Left renal cortex interstitium (tissue), 4 donors: ENCODE measurements at places on chromosomes 7 and 10.

- no peak for DNase-seq
Observed at GRCh38 chr10:133329491-133330202, 7.0 kb downstream of the CALY start.

- no peak for DNase-seq
Observed at GRCh38 chr7:8177109-8177933, 84.6 kb downstream of the ICA1 start.

GRCh38 chr10:124554085-124554858 is 92.6 kb downstream of the LHPP start:
- no peak for DNase-seq

DNA sequence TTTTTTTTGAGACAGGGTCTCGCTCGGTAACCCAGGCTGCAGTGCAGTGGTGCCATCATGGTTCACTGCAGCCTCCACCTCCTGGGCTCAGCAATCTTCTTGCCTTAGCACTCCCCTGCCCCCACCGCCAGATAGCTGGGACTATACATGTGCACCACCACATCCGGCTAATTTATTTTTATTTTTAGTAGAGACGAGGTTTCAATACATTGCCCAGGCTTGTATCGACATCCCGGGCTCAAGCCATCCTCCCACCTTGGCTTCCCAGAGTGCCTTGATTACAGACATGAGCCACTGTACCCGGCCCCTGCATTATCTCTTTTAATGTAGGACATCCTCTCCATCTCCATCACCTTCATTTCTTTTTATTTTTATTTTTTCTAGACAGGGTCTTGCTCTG is 213.3 kb downstream of the CUX1 start:
- DNase-seq, result no peak

GRCh38 chr10:72679838-72680241 is 12.1 kb upstream of the MCU start:
- DNase-seq, result no peak

DNA sequence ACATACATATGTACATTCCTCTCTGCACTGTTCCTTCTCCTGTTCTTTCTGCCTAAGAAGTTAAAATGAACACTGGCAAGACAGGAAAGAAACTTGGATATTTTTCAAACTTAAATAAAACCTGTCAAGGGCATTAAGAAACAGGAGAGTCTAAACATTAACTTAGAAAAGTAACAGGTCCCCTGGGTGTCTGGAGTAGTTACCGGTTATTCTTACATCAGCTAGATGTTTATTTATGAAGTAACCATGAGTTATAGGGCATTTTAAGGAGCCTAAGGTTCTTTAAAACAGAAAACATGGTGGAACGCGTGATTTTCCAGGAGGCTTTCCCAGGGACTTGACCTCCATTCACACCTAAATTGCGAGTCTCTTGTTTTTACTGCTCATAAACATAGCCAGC is 148.2 kb downstream of the PRKCQ start:
- DNase-seq, result no peak

GRCh38 chr10:48473704-48474103 is 131.2 kb downstream of the ARHGAP22 start:
- DNase-seq, result no peak

- DNase-seq, result no peak
Observed at GRCh38 chr7:7563813-7564212, 2.9 kb upstream of the MIOS start.

GRCh38 chr7:108307194-108307593 is 149.0 kb downstream of the NRCAM start:
- DNase-seq, result no peak

DNA sequence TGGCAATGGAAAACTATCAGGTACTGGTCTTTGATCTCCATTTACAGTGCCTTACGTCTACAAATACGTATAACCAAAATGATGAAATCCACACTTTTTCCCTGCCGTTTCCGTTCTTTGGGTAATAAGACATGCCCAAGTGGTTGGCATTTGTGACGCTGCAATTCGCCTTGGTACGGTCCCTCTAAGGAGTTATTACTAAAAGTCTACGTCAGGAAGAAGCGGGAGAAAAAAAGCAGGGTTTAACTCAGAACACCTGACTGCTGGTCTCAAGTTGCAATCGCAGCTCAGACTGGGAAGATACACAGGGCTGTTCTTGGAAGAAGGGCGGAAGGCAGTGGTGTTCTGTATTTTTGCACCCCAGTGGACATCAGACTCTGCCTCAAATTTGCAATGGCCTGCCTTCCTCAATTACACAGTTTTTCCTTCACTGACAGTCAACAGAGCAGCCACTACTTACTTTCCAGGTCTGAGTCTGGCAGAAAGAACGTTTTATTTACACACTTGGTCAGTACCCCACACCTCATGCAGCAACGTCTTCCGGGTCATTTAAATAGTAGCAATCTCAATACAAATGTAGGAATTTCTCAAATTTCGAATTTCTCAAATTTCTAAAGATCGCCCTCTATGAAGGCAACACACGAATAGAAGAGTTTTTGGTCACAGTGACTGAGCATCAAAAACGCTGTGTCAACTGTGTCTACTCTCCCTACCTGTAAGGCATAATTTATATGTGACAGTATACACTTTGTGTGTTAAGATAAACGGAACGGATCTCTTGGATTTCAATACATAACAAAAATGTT is 2.1 kb downstream of the BAIAP2L1 start:
- no peak for DNase-seq

GRCh38 chr7:41861642-41862041 is 158.8 kb upstream of the INHBA start:
- DNase-seq, result no peak

GRCh38 chr10:123890226-123890625 is 1.4 kb downstream of the CPXM2 start:
- no peak for DNase-seq

GRCh38 chr7:8386926-8387550 is 46.4 kb upstream of the NXPH1 start:
- DNase-seq, result no peak

GRCh38 chr7:52917982-52918578 is 117.4 kb upstream of the POM121L12 start:
- no peak for DNase-seq

DNA sequence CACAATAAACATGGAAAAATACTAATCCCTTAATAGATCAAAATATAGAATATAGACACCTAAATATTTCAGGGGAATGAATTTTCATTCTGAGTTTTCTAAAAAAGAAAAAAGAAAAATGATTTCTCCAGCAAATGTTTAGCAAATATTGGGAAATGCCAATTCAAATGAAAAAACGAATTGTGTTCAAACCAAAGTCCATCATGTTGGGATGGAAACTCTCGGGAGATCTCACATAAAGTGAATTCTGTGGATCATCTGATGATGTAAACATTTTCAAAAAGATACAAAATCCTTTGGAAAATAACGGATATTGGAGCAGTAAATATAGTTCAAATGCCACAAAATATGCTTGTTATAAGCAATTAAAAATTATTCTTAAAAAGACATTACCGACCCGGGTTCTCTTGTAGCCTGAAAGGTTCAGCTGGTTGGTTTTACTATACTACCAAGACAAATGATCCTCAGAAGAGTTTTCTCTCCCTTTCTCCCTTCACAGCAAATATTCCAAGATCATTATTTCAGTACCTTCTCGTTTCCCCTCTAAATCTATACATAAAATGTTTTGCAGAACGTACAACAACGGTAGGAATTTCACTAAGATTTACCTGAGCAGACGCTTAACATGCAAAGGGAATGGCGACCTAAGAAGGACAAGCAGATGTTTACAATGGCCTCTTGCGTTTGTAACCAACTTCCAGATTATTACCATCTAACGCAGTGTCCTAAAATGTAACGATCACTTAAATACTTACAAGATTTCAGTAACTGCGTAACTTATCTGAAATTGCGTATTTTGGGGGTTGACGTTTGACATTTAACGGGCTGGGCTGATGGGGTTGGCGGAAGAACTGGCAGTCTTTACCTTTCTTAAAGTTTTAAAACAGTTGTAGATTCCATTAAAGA is 2.5 kb downstream of the HOXA13 start:
- no peak for DNase-seq

- no peak for DNase-seq
Observed at GRCh38 chr7:69959789-69960499, 361.7 kb downstream of the AUTS2 start.

- DNase-seq, result no peak
Observed at GRCh38 chr7:42852531-42852930, 59.3 kb downstream of the C7orf25 start.
